Activated CD4-positive, alpha-beta memory T cell treated with anti-CD3 and anti-CD28 coated beads, Interleukin-2, amount 10 ng/mL, durations not matched to agents 7 days and 5 days (primary cell): ENCODE measurements at places on chromosomes 2 and 18. TPM values are rescaled to one million over a fixed set of nuclear protein-coding genes. Genes with fewer than 3 reads are reported as not detected.
A peak's percentile ranks its signal among the peaks of the same experiment; 100 is the strongest.

AGXT gene
- total RNA-seq = not detected

DNA sequence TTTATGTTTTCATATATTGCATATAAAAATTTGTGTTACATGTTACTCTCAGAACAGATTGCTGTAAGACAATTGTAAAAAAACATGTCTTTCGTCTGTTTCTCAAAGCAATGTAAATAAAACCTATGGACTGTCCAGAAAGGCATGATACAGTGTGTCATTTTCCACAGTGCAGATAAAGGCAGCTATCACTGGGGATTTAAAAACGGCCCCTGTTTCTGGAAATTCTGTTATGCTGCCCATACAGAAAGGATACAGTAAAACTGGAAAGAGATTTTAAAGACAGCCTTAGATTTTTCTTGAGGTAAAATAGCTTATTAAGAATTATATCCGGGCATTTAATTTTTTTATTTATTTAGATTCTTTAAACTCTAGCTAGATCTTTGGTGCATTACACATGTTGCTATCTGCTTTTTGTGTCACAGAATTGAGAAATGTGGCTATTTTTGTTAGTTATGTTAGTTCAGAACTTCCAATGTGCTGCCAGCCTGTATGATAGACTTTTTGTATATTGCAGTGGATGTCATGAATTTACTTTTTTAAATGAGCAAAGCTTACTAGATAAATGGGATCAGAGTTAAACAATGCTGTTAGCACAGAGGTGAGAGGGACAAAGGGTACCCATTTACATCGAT is 859 bp upstream of the INO80D start:
- no peaks in the 10 kb centered on the region for H3K27me3 ChIP-seq
- H3K36me3 ChIP-seq = peaks cover 18% of the 10 kb centered on the region
- H3K4me1 ChIP-seq = peaks cover 28% of the 10 kb centered on the region
- peak overlapping the region; percentile 100 for H3K27ac ChIP-seq

DNA sequence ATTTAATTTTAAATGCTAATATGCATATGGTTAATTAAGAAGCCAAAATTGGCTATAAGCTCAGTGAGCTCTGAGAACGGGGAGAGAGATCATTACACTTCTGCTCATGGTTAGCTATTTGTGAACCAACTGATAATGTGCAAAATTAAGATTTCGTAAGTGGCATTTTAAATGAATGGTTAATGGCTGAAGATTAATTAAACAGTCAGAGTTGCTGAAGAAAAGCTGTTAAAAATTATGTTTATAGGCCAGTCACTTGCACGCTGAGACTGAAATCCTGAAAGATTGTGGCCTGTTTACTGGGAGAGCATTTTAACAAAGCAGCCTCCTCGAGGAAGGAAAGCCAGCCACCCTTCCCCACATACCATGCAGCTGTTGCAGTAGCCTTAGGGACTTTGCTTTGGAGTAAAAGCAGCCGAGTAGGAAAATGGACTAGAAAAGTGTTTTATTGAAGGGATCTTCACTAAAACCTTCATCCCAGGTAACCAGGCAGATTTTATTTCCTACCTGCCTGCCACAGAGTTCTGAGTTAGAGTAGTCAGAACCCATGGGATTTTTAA is 218.8 kb upstream of the NRP2 start:
- no peak for DNase-seq
- no peak overlapping the region for H3K4me3 ChIP-seq
- H3K4me1 ChIP-seq = peaks cover 10% of the 10 kb centered on the region

AP1S3 gene
- 6.9 TPM for total RNA-seq

GRCh38 chr2:97699765-97700444 is 13.5 kb upstream of the ZAP70 start:
- H3K27me3 ChIP-seq = peaks cover 2% of the 10 kb centered on the region
- no peaks in the 10 kb centered on the region for H3K36me3 ChIP-seq
- DNase-seq = peak; percentile 75
- peaks cover 10% of the 10 kb centered on the region for H3K4me1 ChIP-seq
- H3K27ac ChIP-seq = no peak overlapping the region

- no peaks in the 10 kb centered on the region for H3K27me3 ChIP-seq
- H3K27ac ChIP-seq = no peak overlapping the region
- DNase-seq = no peak
- H3K36me3 ChIP-seq = no peaks in the 10 kb centered on the region
- no peak overlapping the region for H3K4me3 ChIP-seq
Measured at GRCh38 chr2:100785626-100786296, 34.2 kb upstream of the NPAS2 start.
